Activated T-helper 17 cell treated with anti-CD3 and anti-CD28 coated beads, Interleukin-2, amount 50 U/mL, for 72 hours (primary cell): ENCODE measurements at places on chromosomes 7 and 10.

- no peak for ATAC-seq
Observed at GRCh38 chr10:111455776-111456426, 379.1 kb downstream of the ADRA2A start.

DNA sequence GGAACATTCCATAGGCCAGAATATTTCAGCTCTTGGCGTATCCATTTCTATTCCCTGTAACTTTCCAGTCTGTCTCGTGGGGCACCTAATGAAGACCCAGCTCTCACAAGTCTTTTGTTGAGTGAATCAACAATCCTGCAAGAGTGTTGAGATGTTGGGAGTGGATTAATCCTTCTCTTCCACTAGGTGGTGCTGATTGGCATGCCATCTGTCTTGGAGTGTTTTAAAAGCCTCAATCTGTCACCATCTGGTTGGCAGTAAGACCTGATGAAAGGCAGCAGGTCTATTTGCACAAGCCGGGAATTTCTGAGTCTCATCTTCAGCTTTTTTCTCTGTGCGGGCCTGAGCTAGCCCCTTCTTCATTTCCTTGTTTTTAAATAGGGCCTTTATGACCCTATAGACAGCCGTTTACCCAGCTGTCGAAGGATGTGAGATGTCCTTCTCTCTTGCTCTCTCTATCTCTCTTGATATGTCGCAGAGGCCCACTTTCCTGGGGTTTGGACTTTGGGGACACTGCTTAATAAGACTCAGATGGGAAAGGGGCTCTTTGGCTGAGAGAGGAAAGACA is 180.5 kb downstream of the ZNF365 start:
- peak; percentile 45 for ATAC-seq

DNA sequence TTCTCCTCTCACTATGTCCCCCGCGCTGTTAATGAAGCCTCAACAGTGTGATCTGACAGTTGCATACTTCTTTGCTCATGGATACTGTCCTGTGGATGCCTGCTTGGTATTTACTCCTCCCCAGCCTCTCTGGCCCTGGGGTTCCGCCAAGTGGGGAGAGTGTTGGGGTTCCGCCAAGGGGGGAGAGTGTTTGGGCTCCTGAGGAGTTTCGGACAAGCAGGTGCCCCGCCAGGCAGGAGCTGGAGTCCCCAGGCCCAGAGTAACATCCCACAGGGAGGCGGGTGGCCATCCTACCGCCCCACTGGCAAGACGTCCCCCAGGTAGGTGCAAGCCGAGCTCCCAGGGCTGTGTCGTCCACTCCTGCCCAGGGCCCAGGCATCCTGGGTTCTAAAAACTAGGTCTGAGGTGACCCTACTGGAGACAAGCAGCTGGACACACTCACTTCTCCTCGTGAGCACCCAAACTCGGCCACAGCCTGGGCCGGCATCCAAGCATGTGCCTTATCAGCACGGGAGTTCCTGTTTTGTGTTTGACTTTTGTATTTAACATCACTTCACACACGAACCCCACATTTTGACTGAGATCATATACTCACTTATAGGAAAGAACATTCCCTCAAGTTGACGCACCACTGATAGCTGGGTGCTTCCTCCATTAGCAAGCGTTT is 34.2 kb downstream of the CAMK2B start:
- ATAC-seq, result no peak

- no peak for ATAC-seq
Observed at GRCh38 chr7:121761399-121761798, 111.6 kb upstream of the PTPRZ1 start.

- no peak for ATAC-seq
Observed at GRCh38 chr7:73899731-73900142, 38.8 kb downstream of the TMEM270 start.

- no peak for ATAC-seq
Observed at GRCh38 chr7:142263598-142264380, 5.9 kb upstream of the PRSS58 start.

- no peak for ATAC-seq
Observed at GRCh38 chr10:8057636-8058273, 3.3 kb downstream of the GATA3 start.

- ATAC-seq, result no peak
Observed at GRCh38 chr7:152672626-152673025, 3.3 kb downstream of the XRCC2 start.

DNA sequence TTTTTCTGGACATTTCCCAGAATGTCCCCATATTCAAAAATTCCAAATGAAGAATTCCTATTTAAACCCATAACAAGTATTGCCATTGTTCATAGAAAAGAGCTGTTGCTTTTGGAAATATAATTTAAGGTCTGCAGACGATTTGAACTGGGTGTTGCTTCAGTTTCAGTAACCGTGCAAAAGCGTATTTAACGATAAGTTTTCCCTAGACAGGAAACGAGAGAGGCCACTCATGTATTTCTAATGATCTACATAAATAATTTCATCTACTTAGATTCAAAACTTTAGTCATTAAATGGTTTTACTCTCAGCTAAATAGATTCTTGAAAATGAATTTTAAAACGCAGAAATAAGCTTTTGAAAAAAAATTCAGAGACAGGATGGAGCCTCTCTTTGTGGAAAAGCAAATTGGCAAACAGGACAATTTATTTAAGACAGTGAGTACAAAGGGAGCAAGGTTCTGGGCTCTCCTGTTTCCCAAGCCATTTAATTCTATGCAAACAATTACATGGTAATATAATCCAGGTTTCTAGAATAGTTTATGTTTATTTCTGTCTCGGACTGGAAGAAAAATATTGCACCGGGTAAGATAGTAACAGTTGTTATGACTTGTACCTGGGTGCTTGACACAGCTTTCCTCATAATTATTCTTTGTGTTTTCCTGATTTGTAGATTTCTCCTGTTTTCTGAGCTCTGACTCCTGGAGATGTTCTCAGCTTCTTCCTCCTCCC is 263.0 kb downstream of the BAMBI start:
- ATAC-seq, result no peak

DNA sequence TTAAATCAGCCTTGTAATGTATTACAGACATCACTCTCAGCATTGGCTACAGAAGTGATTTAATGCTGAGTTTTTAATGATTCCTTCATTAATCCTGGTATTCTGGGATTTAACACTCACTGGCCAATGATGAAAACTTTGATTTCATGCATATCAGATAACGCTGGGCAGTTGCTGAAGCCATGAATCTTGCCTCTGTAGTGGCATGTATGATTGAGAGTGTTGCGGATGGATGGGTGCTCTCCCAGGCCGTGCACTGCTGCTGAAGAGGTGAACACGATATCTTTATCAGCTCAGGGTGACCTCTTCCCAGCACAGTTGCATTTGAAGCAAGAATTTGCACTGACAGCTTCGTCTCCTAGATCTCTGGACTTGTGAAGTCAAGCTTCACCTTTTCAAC is 168.7 kb downstream of the LRRC4 start:
- no peak for ATAC-seq

- ATAC-seq, result no peak
Observed at GRCh38 chr10:131816157-131816775, 84.5 kb upstream of the PPP2R2D start.

DNA sequence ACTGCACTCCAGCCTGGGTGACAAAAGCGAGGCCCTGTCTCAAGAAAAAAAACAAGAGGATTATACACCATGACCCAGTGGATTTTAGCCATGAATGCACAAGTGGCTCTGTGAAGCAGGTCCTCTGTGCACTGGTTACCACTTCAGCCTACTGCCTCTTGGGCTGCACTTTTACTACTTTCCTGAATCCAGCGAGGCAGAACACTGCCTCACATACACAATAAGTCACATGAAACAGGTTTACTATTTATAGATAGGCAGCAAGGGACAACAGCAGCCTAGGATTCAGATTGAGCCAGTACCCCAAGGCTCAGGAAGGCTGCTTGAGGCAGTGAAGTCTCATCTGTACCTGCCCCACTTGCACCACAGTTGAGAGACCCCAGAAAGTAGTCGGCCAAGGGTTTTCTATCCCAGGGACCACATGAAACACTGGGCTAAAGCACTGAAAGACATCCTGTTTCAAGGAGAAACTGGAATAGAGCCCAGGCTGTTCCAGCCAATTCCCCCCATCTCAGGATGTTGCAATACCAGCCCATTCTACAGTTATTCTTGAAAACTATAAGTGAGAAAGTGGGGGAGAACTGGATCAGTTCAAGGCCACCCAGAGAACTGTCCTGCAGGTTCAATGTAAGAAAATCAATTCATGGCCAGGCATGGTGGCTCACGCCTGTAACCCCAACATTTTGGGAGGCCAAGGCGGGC is 10.3 kb upstream of the OGDH start:
- ATAC-seq, result no peak

- ATAC-seq, result no peak
Observed at GRCh38 chr10:72020914-72021809, 57.0 kb downstream of the CHST3 start.

DNA sequence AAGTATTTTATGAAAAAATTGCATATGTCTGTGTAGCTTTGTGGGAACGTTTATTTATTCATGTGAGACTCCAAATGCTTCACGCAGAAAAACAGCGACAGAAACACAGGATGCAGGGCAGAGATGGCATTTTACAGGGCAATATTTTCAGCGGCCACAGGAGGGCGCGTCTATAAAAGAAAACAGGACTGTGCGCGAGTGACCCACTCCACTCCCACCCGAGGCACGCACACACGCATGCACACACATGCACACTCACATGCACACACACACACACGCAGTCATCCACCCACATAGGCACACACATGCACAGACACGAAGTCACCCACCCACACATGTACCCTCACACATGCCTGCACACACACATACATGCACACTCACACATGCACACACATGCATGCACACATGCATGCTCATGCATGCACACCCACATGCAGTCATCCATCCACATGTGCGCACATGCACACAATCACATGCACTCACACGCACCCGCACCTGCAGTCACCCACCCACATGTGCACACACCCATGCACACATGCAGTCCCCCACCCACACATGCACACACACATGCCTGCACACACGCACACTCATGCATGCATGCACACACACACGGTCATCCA is 96.3 kb downstream of the DNAJB6 start:
- ATAC-seq, result peak; percentile 63

DNA sequence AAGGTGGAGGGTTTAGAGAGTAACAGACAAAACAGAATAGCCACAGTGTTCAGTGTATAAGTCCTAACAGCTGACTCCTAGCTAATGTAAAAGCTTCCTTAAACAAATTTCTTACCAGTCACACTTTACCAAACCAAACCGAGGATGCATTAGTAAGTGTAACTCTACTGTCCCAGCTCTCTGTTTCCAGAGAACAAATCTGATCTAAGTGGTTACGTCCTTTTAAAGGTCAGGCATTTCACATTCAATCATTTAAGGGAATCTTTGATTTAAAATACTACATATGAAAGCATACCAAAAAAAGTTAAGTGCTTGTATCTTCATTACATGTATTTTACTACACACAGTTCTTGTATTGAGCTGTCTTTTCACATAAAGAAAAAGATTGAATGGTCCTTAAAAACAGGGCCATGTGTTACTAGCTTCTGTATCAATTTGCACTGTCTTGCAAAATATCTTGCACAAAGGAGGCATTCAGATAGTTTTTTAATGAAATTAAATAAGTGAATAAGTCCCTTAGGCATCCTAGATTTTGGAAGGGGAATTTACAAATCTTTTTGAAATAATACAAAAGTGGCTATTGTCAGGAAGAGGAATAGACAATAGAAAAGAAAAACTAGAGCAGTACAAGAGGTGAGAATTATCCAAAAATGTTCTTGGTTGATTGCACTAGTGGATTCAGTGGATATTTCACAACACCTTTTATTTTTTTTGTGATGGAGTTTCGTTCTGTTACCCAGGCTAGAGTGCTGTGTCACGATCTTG is 58.4 kb upstream of the SPOCK2 start:
- ATAC-seq, result no peak

GRCh38 chr7:84506151-84506550 is 311.6 kb upstream of the SEMA3A start:
- no peak for ATAC-seq

DNA sequence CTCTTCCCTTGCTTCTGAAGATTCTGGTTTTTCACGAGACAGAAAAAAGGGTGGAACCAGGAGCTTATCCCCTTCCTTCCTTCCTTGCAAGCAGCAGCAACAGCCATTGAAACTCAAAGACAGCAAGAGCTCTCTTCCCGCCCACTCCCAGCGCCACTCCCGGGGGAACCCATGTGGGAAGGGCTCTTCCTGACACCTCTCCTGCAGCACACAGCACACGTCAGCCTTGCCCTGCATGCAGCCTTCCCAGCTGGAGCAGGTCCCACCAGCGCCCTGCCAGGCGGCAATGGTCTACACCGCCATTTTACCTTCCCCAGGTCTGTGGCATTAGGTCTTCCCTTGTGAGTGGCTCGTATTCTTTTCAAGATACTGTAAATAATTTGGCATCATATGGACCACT is 161.8 kb downstream of the MGMT start:
- ATAC-seq, result no peak

GRCh38 chr10:77024461-77024860 is 613.1 kb downstream of the KCNMA1 start:
- ATAC-seq, result no peak

DNA sequence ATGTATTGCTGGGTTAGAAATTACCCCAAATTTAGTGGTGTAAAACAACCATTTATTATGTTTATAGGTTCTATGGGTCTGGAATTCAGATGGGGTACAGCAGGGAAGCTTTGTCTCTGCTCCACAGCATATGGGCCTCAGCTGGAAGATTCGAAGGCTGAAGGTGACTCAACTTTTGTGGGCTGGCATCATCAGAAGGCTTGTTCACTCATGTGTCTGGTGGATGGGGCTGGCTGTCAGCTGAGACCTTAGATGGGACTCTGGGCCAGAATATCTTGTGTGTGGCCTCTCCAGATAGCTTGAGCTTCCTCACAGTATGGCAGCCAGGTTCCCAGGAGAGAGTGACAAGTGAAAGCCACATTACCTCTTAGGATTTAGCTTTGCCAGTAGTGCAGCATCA is 45.9 kb downstream of the ZNF503 start:
- no peak for ATAC-seq

DNA sequence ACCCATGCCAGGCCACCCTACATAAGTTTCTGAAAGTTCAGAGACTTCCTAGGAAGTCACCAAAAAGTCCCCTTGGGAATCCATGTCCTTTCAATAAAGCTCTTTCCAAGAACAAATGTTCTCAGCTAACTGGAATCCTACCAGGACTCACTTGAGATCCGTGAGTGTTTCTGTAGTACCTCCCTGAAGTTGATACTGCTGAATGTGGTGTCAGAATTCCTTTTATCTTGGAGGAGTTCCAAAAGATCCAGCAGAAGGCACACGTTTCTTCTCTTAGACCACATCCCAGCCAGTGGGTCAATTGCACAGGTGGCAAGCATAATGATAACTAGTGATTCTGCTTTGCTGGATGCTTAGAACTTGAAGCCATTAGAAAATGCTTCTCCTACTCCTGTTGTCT is 689.7 kb upstream of the IGFBP3 start:
- no peak for ATAC-seq

GRCh38 chr7:27224983-27225934 is 17.3 kb upstream of the EVX1 start:
- ATAC-seq, result no peak
